Fibroblast of skin of left biceps (primary cell): ENCODE measurements at places on chromosomes 5 and 9.

- DNase-seq: no peak
Measured at GRCh38 chr9:74663439-74663838, 166.3 kb downstream of the RORB start.

GRCh38 chr5:157265714-157266285 lies at the start of gene CYFIP2:
Gene CYFIP2 (plus strand): TSS chr5:157266123. CDS start chr5:157285362, 19,239 bp downstream.
- no peak for DNase-seq

DNA sequence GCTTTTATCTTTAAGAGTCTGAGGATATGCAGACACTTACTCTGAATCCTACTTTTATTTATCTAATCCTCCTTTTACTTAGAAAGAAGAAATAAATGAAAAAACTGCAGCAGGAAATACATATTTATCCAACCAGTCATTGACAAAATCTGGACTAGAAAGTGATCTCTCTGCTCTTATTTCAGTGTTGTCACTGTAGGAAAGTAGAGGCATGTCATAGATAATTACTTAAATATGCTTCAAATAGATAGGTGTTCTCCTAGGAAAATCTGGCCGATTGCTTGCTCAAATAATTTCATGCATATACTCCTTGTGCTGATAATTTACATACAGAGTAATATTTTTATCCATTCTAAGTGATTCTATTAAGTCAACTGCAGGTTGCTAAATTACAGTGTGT lies 2001.9 kb upstream of the C9orf72 start:
- DNase-seq: no peak

DNA sequence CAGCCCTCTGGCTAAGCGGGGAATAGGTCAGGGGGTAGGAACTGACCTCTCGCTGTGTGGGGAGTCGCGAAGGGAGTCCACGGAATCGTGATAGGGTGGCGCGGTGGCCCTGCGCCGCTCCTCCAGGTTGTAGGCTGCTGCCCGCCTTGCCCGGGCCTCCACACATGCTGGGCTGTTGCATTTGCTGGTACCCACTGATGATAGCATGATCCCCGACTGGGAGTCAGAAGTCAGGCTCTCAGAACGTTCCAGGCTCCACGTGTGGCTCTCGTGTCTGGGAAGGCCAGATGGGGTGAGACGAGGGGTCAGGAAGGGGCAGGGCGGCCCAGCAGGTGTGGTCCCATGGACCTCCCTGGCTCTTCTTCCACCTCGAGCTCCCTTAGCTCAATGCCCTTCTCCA lies 56.0 kb downstream of the PSD2 start:
- no peak for DNase-seq

DNA sequence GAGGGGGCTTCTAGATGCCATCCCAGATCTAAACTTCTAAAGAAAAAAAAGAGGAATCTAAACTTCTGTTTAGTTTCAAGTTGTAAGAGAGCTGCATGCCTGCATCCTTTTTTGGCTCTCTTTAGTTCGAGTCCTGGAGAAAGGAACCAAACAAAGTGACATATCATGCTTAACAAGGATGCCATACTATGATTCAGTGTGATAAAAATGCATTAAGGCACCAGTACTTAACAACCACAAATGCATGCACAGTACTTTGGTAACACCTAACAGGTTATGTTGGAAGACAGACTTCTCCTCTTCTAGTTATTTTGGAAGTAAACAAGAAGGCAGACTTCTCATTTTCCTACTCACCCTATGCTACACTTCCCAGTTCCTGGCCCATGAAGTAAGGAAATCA lies 27.3 kb downstream of the NME5 start:
- no peak for DNase-seq

DNA sequence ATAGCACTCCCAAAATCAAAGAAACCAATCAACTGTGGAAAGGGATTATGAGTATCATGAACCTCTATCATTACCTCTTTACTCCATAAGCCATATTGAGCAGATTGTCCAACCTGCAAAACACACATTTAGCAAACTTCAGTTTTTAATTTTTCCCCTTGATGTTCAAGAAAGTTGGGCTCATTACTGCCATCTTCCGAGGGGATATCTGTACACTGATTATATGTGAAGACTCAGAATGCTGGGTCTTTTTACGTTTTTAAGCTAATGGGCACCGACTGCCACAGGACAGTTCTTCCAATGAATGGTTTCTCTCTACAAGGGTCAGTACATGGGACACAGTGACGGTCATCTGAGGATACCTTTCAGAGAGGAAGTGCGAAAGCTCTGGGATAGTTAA lies 132.7 kb downstream of the ELAVL2 start:
- no peak for DNase-seq
